ENCODE measurements at places on chromosomes 12 and 14.

DNA sequence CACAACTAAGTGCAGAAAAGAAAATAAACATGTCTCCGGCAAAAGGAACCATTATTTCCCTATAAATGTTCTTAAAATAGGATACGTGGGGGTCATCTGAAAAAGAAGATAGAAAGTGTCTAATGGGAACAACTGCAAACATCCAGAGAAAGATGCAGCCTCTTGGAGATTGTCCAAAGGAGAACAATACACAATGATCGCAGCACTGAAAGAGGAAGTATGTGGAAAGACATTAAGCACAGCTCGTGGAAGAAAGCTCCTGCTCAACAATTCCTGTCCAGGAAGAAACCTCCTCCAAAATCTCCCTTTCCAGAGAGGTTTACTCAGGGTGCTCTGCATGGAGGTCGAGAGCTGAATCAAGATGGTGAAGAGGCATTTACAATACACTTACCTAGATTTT, 2.5 kb upstream of the LALBA start:
- DNase-seq: no peak

GRCh38 chr14:70448633-70449340, 3.2 kb upstream of the ADAM21 start:
- DNase-seq: no peak

GRCh38 chr14:67837011-67837624, 17.5 kb downstream of the RAD51B start:
- peak; percentile 80 for DNase-seq

GRCh38 chr14:24274101-24274543, 2.7 kb upstream of the RABGGTA start:
- peak; percentile 21 for DNase-seq

GRCh38 chr12:23576372-23576771, 373.1 kb downstream of the SOX5 start:
- DNase-seq: no peak

- peak; percentile 43 for DNase-seq
Measured at GRCh38 chr12:107467716-107468115, 217.9 kb upstream of the PWP1 start.

GRCh38 chr14:32908196-32909084, 30.2 kb upstream of the NPAS3 start:
- DNase-seq: no peak

DNA sequence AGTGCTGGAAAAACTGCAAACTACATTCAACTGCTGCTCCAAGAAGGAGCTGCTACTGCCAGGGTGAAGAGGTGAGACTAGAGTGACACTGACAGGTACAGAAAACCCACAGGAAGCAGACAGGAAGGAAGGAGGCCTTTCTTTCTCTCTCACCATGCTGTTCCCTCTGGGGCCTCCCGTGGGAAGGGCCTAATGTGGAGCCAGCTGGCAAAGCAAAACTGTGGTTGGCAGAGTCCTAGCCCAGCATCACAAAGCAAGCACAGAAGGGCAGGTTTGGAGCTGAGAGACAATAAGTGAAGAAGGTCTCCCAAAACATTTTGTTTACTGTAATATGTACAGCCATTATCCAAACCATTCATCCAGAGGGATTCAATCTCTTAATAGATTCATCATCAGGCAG, 122.5 kb upstream of the MAX start:
- no peak for DNase-seq

DNA sequence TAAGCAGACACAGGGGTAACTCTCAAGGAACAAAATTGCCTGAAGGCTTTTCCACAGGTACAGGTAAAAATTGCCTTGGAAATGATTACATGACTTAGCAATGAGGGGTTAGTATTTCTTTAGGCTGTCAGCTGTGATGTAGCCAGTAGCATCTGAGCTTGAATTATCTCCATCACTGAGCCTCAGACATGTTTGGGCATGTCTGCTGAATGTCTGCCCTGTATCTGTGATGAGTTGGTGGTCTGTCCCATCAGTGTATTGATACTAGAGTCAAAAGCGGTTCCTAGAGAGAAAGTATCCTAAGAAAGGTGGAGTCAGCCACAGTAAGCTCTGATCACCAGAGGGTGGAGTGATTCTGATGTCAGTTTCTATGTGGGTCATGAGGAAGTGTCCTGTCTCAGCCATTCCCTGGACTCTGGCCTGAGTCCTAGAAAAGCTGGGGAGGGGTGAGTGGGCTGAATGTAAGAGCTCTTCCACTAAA, 16.3 kb downstream of the AKAP6 start:
- DNase-seq: no peak

DNA sequence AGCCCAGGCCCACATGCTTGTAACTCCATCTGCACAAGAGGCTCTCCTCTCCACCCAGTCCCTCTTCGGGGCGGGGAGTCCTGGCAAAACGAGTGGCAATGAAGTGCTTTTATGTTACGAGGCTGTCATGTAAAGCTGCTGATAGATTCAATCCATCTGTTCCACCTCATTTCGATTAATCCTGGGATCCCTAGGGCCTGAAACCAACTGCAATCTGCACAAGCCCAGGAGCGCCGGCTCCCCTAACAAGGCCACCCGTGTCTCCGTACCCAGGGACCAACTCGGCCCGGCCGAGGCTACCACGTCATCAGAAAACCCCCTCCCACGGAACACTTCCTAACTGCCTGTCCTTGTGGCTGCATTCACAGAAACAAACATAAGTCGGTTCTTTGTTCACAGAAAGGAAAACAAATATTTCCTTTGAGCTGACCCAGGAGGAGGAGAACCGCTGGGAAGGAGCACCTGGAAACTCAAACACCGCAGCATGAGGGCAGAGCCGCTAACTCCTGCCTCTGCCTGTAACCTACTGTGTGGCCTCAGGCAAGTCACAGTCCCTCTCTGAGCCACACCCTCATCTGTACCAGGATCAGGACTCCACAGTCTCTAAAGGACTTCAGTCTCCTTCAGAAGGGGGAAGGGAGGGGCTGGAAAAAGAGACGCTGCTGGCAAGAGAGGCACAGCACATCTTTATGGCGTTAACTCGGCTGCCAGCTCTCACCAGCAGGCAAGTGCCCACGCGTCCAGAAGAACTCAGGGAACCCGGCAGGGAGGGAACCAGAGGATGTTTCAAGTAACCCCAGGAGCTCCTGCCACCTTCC, 47.8 kb downstream of the CCDC88C start:
- DNase-seq: no peak

DNA sequence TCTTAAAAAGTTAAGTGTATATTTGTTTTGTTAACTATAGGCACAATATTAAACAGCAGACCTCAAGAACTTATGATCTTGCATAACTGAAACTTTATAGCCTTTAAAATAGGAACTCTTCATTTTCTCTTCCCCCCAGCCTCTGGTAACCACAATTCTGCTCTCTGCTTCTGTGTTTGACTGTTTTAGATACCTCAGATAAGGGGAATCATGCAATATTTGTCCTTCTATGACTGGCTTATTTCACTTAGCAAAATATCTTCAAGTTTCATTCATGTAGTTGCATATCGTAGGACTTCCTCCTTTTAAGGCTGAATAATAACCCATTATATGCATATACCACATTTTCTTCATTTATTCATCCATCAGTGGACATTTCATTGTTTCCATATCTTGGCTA, 131.3 kb downstream of the PTPRO start:
- no peak for DNase-seq

- no peak for DNase-seq
Measured at GRCh38 chr12:86143162-86143561, 113.0 kb downstream of the MGAT4C start.

- no peak for DNase-seq
Measured at GRCh38 chr14:53167602-53168328, 14.6 kb upstream of the DDHD1 start.

DNA sequence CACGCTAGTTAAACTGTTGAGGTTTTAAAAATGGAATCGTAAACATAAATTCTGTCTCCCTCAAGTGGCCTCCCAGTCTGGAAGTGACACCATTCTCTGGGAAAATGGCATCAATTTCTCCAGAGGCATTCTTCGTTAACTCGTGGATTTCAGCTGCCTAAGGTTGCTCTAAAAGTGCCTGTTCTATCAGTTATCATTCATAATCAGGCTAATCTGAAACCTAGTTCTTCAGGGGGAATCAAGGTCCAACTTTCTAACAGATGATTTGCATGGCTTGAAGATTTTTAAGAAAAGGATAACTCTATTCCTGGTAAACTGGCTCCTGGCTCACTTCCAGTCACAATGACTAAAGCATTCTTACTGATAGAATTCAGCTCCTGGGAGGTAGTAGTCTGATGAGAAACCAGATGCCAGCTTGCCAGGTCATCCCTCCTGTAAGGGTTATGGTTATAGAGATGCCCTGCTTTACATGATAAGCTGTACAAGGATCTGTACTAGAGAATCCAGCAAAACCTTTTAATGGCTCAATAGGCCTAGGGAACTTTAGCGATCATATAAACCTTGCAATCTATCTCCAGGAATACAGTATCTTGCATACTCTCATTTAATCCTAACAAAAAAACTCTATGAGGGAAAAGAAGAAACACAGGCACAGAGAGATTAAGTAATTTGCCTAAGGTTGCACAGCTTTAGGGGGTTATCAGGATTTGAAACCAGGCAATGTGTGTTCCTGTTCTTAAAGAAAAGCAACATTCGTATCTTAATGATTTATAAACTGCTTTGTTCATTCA, 1.5 kb downstream of the L3HYPDH start:
- no peak for DNase-seq

- no peak for DNase-seq
Measured at GRCh38 chr12:106801830-106802533, 27.5 kb downstream of the RIC8B start.

DNA sequence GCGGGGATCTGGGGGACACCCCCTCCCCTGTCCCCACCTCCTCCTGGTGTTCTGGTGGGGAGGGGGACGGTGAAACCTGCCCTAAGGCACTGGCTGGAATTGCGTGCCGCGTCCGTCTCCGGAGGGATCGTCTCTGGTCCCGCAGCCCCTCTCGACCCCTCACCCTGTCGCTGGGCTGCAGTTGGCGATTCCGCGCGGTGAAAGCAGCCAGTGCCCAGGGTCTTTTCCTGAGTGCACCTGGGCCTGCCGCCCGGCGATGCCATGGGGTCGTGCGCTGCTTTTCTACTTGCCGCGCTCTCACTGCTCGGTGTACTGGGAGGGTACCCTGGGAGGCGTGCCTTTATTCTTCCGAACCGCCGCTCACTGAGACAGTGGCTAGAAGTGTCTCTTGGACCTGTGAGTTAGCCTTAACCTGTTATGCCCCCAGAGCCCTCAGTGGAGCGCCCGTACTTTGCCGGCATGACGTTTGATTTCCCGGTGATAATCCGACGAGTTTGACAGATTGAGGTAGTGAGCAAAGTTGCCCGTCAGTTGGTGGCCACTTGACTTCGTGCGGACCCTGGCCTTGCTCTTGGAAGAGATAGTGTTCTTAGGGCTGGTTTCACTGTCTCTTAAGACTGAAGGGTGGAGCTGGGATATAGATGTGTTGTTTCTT, 788 bp downstream of the SFSWAP start:
- peak; percentile 17 for DNase-seq

DNA sequence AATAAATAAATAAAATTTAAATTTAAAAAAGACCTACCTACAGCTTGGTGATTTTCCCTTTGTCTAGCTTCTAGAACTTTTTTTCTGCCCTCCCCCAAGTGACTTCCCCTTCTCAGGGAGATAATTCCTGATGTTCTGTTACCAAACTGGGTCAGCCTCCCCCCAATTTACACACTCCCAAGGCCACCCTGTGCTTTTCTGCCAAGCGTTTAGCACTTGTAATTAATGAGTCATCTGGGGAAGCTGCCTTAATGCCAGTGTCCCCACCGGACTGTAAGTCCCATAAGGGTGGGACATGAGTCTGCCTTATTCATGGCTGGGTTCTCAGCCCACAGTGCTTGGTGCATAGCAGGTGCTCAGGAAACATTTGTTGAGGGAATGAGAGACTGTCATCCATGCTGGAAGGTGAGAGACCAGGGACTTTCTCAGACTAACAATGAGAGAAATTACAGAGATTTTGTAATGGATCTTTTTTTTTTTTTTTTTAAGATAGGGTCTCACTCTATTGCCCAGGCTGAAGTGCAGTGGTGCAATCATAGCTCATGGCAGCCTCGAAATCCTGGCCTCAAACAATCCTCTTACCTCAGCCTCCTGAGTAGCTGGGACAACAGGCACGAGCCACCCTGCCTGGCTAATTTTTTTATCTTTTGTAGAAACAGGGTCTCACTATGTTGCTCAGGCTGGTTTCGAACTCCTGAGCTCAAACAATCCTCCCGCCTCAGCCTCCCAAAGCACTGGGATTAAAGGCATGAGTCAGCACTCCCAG, 106.8 kb downstream of the PHETA1 start:
- no peak for DNase-seq

- DNase-seq: no peak
Measured at GRCh38 chr12:53618275-53618674, 7.9 kb downstream of the ATF7 start.

GRCh38 chr12:118188690-118189371, 52.9 kb downstream of the PEBP1 start:
- DNase-seq: peak; percentile 22

DNA sequence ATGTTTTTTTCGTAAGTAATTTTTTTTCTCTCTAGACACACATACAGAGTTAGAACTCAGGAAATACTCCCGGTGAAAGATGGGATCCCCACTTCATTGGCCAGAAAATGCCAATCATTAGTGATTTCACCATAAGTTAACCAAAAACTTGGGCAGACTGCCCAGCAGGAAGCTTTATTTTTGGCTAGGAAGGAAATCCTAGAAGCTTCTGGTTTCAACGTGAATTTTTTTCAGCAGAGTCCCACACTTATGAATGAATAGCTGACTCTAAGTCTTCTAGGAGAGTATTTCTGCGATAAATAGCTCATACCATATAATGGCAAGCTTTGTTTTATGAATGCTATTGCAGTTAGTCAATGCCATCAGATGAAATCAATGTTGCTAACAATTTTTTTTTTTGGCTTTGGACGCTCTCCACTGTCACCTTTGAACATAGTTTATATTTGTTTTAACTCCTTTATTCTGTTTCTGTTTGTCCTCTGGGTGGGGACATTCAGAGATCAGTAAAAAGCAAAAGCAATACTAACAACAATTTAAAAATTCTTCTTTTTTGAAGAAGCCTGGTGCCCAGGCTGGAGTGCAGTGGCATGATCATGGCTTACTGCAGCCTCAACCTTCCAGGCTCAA, 9.5 kb downstream of the PPP1CC start:
- no peak for DNase-seq

- DNase-seq: no peak
Measured at GRCh38 chr14:43532825-43533416, 974.2 kb downstream of the FSCB start.

DNA sequence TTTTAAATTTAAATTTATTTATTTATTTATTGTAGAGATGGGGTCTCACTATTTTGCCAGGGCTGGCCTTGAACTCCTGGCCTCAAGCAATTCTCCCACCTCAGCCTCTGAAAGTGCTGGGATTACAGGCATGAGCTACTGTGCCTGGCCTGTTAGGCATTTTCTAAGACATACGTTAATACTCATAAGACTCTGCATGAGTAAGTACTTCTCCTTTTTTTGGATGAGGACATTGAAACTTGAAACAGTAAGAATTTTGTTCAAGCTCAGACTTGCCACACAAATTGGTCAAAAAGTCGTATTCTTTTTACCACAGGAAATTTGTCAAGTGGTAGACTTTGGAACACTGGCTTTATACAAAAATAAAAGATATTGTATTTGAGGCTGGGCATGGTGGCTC, 187.4 kb upstream of the RASSF8 start:
- DNase-seq: no peak

GRCh38 chr14:57833323-57833722, 32.6 kb downstream of the SLC35F4 start:
- DNase-seq: no peak

- DNase-seq: no peak
Measured at GRCh38 chr12:69765515-69765914, 26.9 kb downstream of the RAB3IP start.

Data from GM23338 (cell line).